Thyroid gland (tissue), 4 donors: ENCODE measurements at places on chromosomes 12 and 14. TPM values are rescaled to one million over a fixed set of nuclear protein-coding genes. Genes with fewer than 3 reads are reported as not detected.

DNA sequence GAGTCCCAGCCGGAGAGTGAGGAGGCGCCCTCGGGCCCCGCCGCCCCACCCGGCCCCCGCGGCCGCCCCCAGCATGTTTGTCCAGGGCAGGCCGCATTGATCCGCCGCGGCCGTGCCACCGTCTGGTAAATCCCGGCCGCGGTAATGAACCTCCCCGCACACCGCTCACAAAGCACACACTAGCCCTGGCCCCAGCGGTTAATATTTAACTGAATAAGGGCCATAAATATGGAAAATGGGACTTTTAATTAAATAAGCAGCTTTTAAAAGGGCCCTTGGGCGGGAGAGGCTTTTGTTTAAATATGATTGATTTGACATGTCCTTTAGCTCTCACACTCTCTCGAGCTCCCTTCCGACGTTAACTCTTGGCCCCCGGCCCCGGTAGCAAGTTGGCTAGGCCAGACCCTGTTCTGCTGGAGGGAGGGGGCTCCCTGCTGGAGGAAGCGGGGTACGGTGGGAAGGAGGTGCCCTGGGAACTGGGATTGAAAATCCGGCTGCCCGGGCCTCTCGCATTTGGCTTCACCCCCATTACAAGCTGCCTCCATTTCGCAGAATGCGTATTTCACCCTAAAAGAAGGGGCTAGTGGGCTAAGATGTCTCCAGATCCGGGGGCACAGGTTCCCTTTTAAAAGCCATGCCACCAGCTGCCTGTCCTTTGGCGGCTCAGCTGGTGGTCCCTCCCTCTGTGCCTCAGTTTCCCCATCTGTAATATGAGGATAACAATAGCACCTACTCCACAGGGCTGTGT, 199.8 kb downstream of the RBM19 start:
- DNase-seq = no peak

Gene ITFG2
- 40.6 TPM for total RNA-seq

DNA sequence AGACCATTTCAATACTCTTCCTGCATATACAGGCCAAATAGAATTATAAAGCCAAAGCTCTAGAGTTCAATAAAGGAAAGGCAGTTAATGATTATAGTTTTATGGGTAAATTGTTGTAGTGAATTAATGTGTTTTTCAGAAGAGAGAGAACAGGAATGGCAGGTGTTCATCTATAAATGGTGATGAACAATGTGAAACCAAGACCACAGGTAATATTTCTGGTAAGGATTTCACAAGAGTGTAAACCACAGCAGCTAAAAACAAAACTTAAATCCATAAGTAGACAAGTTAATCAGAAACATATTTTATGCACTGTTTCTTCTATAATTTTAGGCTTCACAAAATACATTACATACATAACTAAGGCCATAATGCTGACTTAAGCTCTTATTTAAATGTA, 204.4 kb downstream of the SYT1 start:
- DNase-seq = no peak

- DNase-seq = peak; percentile 18
Observed at GRCh38 chr14:76647697-76648298, 113.5 kb upstream of the VASH1 start.

DNA sequence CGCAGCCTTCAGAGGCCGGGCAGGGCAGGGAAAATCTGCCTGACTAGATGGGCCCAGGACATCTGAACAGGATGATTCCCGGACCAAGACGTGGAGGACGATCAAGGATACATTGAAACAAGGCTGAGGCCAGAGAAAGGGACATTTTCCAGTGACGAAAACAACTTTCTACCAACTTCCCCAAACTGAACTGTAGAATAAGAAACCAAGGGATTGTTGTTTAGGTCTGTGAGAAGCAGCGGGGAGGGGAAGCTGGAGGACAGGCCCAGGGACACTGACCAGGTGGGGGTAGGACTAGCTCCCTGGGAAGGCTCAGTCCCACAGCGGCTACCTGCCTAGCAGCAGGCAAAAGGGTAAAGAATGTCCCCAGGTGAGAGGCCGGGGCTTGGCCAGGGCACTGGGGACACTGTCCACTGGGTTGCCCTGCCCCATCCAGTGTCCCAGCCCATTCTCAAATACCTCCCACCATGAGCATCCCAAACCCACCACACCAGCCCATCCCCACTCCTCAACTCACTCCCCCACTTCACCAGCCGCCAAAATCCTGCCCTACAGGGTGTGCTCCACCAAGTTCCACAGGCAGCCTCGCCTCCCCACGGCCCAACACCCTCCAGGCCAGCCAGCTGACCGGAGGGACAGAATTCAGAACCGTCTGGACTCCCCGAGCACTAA, 995 bp downstream of the TNFRSF1A start:
- no peak for DNase-seq

Gene NUP107
- total RNA-seq = 36.1 TPM

Gene DHH
- 0.17 TPM for total RNA-seq

- no peak for DNase-seq
Observed at GRCh38 chr12:57237596-57237931, 8.1 kb downstream of the SHMT2 start.

Gene FOXN4
- not detected for total RNA-seq

- DNase-seq = no peak
Observed at GRCh38 chr12:106150555-106150954, 11.8 kb upstream of the NUAK1 start.

Gene AMDHD1
- total RNA-seq = 0.81 TPM

GRCh38 chr12:90593596-90594295, 361.2 kb downstream of the CCER1 start:
- DNase-seq = no peak

DNA sequence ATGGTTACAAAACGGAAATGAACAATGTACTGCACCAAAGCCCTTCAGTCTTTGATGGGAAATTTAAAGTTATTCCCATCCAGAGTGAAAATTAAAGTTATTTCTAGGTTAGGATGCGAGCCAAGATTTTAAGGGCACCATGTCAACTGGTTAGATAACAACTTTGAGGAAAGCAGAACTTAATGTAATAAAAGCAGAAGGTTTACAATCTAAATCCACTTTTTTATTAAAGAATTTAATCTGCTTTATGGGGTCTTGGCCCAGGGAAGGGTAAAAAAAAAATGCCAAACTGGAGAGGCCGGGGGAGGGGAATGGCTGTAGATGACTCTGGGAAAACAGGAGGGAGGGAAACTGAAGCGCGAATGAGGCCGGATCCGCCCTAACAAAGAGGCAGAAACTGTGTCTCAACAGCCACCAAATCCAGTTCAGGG, 108.2 kb upstream of the ATF7IP start:
- DNase-seq = no peak

- DNase-seq = peak; percentile 91
Observed at GRCh38 chr14:73771848-73772638, 57.9 kb upstream of the PNMA1 start.

Gene RASAL1
- 47.3 TPM for total RNA-seq

GRCh38 chr12:79834712-79835376, 100.1 kb downstream of the PPP1R12A start:
- DNase-seq = peak; percentile 91

DNA sequence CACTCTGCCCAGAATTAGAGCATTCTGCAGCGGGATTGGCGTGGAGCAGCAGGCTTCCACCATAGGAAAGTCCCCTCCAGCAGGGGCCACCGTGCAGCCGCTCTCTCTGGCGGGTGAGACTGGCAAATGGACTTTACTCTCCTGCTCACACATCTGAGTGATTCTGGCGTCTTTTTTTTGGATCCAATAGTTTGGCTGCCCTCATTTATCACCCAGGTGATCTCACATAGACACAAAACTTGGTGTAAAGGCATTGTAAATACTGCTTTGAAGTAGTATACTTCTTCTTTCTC, 130.3 kb downstream of the TGFB3 start:
- no peak for DNase-seq

GRCh38 chr14:36784541-36784940, 122.9 kb downstream of the PAX9 start:
- DNase-seq = no peak

- peak; percentile 30 for DNase-seq
Observed at GRCh38 chr14:61925043-61925442, 162.8 kb downstream of the SNAPC1 start.

- DNase-seq = no peak
Observed at GRCh38 chr12:121089031-121089812, 43.5 kb upstream of the P2RX7 start.

Gene PSMC6
- 146 TPM for total RNA-seq

DNA sequence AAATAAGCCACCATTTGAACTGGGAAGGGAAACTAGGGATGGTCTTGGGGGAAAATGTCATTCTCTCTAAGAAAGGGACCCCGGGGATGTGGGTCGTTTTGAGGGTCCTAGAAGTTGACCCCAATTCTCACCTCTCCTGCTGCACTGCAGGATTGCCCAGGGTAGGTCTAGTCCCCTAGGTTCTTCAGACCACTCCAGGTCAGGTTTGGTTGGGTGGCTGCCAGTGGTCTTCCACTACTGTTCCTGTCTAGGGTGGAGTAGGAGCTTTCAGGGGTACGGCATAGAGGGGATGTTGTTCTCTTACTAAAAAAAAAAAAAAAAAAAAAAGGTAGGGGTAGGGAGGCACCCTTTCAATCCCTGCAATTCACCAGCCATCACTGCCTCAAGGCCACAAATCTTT, 7.3 kb downstream of the HOXC8 start:
- no peak for DNase-seq

- no peak for DNase-seq
Observed at GRCh38 chr14:31244626-31245025, 37.0 kb upstream of the HECTD1 start.

Gene VWF
- total RNA-seq = 54.3 TPM

Gene TGM1
- 1.9 TPM for total RNA-seq

Gene P2RX2
- total RNA-seq = not detected
